ENCODE measurements at places on chromosomes 3 and 15. TPM values are rescaled to one million over a fixed set of nuclear protein-coding genes. Genes with fewer than 3 reads are reported as not detected.

DNA sequence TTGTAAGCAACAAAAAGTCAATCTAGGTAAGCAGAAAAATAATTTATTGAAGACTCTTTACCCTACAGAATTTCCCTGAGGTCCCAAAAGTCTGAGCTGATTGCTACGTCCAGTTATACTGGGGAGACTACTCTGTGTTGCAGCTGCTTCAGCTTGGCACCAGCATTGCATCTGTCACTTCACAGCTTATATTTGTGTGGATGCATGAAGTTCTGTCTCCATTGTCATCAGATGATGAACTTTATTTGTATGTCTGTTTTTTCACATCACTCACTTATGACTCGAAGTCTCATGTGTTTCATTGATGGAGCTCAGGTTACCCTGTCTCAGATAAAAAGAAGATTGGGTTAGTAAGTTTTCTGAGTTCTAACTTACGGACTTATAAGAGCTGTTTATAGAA is 75.3 kb upstream of the LRRFIP2 start:
- no peak overlapping the region for H3K27ac ChIP-seq
- H3K4me3 ChIP-seq = no peak overlapping the region
- no peak for DNase-seq
- peaks cover 16% of the 10 kb centered on the region for H3K36me3 ChIP-seq

GRCh38 chr3:194397757-194398312 is 1.2 kb downstream of the GP5 start:
- peaks cover 51% of the 10 kb centered on the region for H3K4me1 ChIP-seq
- H3K36me3 ChIP-seq = no peaks in the 10 kb centered on the region
- H3K27ac ChIP-seq = peak overlapping the region; percentile 46
- peaks cover 50% of the 10 kb centered on the region for H3K27me3 ChIP-seq
- peak overlapping the region; percentile 69 for H3K4me3 ChIP-seq
- peak; percentile 71 for DNase-seq

DNA sequence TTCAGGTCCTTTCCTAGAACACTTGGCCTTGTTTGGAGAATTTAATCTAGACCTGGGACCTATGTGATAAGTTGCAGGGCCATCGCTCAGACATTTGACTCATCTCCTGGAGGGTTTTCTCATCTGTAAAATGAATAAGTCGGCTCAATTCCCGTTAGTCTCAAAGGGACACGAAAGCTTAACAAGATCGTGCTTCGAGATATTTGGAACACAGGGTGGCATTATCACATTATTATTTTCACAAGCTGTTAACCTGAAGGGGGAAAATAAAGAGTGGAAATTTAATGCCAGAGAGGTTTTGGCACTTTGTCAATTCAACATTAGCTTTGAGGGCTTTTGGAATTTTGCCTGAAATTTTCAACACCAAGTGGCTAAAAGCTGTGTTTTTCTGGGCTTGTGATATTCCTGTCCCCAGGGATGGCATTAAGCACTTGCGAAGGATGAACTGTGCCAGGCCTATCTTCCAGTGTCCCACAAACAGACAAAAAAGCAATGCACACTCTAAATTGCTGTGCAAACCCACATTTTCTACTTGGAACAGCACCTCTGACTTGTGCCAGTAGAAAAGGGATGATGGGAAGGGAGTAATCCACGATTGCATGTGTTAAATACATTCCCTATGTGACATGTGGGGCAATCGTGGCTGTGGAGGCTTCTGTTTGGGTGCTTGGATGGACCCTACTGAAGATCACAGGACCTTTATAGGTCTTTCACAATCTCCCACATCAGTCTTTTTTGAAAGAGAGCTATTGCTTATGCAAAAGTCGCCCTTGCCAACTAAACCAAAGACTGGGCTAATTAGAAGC is 478.7 kb downstream of the MFSD1 start:
- H3K27me3 ChIP-seq = no peaks in the 10 kb centered on the region
- no peaks in the 10 kb centered on the region for H3K36me3 ChIP-seq
- H3K4me1 ChIP-seq = no peaks in the 10 kb centered on the region
- no peak for DNase-seq
- H3K27ac ChIP-seq = no peak overlapping the region

DNA sequence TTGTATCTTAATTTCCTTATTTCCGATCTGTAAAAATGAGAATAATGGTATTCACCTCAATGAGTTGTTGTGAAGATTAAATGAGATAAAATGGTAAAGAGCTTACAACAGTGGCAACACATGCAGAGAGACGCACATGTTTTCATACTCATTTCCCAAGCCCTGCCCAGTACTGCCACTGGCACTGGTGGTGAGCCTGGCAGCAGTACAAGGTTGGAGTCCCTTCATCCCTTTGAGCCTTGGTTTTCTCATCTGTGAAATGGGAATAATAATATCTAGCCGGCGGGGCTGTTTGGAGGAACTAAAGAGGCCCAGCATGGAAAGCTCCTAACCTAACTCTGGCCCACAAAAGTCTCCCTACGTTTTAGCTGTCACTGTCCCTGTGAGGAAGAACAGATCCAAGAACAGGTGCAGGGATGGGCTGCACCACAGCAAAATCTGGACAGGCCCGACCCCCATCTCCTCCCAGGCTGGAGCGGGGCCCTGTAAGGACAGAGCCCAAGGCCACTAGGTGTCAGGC is 866 bp upstream of the CD276 start:
- H3K27me3 ChIP-seq = peaks cover 78% of the 10 kb centered on the region
- H3K4me3 ChIP-seq = no peak overlapping the region
- DNase-seq = no peak
- H3K27ac ChIP-seq = no peak overlapping the region
- H3K36me3 ChIP-seq = no peaks in the 10 kb centered on the region

The ITIH1 gene
- not detected for total RNA-seq

The ADAMTS7 gene
- 0.18 TPM for total RNA-seq
